ENCODE measurements at places on chromosomes 3 and 15.

- DNase-seq, result no peak
Observed at GRCh38 chr3:48428572-48429316, 1.1 kb downstream of the PLXNB1 start.

- peak; percentile 70 for DNase-seq
Observed at GRCh38 chr3:90091549-90091948, 984.1 kb downstream of the EPHA3 start.

GRCh38 chr3:163891771-163892170 lies 1186.5 kb downstream of the SI start:
- no peak for DNase-seq

DNA sequence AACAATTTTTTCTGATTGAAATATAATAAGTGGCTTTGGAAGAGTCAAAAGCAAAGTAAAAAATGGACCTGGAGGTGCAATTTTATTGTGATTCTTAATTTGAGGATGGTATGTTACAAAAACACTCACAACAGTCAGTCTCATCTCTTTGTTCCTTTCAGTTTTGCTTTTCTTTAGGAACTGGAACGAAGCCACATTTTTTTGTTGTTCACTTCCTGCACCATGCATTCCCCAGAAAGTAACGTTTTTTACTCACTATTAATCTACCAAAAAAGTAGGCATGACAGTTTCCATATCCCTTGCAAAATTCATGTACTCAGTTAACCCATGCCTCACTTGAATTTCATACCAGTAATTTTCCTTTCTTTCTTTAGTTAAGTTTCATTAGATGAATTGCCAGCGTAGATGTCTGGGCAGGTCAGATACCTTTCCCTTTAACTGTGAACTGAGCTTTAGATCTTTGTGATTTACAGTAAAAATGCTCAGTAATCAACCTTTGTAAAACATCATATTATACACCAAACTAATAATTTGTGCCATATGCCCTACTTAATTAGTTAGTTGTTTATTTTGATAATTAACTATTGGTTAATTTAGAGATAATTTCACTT lies 384.3 kb downstream of the ROBO1 start:
- DNase-seq, result no peak

DNA sequence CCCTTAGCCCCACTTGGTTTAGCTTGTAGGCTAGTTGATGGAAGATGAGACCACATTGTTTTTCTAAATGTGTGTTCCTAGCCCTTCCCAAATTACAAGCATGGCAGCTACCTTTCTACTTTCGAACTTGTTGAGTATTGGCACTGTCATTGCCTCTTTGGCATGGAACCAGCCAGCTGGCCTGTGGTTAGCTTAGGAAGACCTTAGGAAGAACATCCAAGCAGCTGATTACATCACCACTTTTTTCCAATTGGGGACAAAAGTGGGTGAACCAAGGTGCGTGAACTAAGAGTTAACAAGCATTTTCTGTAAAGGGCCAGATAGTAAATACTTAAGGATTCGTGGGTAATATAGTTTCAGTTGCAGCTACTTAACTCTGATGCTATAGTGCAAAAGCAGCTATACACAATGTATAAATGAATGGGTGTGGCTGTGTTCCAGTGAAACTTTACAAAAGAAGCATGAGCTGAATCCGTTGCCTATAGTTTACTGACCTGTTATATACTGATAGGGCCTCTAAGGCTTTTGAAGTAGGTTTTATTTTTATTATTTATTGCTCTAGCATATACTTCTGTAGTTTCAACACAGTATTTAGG lies 8.5 kb downstream of the KLHL18 start:
- DNase-seq, result no peak

- DNase-seq, result no peak
Observed at GRCh38 chr15:58962662-58963565, 24.5 kb upstream of the RNF111 start.

GRCh38 chr15:39586387-39587095 lies 5.7 kb downstream of the THBS1 start:
- DNase-seq, result no peak

- no peak for DNase-seq
Observed at GRCh38 chr3:126441256-126441880, 34.3 kb downstream of the ZXDC start.

- DNase-seq, result no peak
Observed at GRCh38 chr3:139052802-139053600, 8.3 kb upstream of the PRR23C start.

DNA sequence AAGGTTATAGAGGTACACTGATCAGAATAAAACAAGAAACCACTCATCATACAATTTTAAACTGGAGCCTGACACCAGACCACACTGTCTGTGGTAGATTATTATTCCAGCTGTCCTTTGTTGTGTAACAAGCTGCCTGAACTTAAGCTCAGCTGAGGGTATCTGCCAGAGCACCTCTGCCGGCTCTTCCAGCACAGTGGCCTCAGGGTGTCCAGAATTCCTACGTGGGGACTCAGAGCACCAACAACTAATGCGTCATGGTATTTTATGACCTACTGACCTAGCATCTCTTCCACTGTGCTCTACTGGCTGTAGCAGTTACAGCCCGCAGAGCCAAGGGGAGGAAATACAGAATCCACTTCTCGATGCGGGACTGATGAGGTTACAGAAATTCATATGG lies 15.6 kb upstream of the RAF1 start:
- DNase-seq, result no peak

DNA sequence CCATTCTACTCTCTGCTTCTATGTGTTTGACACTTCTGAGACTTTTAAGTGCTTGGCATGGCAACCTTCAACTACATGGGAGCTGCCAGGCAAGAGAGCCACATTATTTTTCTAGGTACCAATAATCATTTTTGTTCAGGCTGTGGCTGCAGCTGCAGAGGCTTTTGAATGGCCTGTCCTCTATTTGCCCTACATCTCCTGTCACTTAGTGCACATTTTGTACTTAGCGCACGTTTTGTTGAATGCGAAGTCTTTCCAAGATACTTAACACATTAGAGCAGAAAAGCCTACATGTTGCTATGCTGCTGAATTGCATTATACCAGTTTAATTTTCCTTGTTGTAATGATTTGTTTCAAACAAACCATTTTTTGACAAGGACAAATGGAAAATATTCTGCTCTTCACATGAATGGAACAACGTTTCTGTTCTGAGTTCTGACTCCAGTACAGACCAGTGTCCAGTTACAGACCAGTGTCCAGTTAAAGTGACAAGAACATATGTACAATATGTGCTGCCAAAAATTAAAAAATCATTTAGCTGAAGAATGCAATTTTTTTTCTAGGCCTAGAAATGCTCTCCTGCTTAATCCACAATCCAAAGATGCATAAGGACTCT lies 113.9 kb downstream of the ABI3BP start:
- no peak for DNase-seq

- DNase-seq, result no peak
Observed at GRCh38 chr3:129317848-129318247, 39.2 kb downstream of the HMCES start.

GRCh38 chr15:92661956-92662355 lies 6.4 kb upstream of the FAM174B start:
- DNase-seq, result no peak

DNA sequence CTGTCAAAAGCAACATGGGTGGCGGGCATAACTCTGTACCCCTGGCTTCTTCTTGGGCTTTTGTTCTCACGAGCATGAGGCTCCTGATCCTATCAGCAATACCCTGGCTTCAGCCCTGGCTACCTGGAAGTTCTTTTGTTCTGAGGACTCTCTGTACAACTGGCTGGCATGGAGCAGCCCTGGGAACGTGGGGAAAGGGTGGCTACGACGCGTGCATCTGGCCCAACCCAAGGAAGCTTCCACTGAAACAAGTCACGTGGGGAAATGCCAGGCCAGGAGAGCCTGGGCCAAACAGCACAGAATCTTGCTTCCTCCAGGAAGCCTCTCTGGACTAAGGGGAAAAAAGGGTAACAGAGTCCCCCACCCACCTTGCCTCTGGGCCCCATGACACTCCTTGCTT lies 22.7 kb upstream of the ATP2B2 start:
- DNase-seq, result no peak

GRCh38 chr3:43348852-43349574 lies 62.7 kb downstream of the SNRK start:
- no peak for DNase-seq

- DNase-seq, result no peak
Observed at GRCh38 chr15:97989299-97989698, 28.8 kb downstream of the ARRDC4 start.

DNA sequence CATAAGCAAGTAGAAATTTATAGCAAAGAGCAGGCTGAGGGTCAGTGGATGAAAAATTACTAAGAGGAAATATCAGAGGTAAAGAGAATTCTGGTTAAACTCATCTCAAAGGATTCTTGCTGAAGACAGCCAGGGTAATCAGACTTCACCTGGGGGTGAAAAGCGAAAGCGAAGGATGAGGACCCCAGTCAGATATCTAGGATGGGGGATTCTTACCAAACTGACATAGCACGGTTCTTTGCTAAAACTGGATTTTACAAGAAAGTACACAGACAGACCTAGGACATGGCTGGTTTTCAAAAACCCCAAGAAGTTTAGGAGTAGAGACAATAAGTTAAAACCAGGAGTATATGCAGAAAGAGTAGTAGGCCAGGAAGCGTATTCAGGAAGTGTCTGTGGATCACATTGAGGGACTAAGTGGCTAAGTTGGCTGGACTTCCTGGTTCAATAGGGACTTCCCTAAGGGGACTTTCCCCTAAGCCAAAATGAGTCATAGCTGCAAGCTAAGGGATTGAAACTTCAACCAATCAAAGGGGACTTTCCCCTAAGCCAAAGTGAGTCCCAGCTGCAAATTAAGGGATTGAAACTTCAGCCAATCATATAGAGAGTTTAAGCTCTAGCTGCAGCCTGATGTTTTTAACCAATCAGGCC lies 2.4 kb upstream of the CFAP91 start:
- no peak for DNase-seq

- no peak for DNase-seq
Observed at GRCh38 chr15:95930659-95931375, 399.7 kb upstream of the NR2F2 start.

- DNase-seq, result no peak
Observed at GRCh38 chr15:70643783-70644125, 119.6 kb downstream of the UACA start.

DNA sequence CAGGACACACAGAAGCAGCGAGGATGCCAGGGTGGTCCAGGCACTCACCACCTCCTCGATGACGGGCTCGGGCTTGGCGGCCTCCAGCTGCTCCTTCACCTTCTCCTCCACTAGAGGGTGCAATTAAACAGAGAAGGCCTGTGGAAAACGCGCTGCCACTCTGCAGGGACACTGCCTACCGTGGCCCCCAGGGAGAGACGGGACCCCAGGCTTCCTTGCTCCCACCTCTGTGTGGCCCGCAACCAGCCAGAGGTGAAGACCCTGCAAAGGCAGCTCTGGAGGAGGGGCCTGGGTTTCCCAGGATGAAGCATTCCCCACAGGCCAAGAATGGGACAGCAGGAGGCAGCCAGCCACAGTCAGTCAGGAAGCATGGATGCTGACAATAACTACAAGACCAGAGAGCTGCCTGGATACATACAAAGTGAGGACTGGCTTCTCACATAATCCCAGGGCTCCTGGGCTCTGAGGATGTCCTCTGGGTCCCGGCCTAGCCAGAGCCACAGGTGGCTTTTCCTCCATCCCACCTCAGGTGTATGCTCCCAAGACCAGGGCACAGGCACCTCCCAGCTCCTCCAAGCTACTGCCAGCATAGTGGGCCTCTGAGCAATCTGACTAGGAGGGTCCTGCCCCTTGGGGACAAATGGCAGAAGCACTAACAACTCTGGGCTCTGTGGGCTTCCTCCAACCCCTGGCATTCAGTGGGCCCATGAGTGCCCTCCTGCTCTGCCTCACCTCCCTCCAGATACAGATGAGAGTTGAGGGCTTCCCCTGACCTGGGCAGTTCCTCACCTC lies 46.2 kb downstream of the PTH1R start:
- peak; percentile 79 for DNase-seq

DNA sequence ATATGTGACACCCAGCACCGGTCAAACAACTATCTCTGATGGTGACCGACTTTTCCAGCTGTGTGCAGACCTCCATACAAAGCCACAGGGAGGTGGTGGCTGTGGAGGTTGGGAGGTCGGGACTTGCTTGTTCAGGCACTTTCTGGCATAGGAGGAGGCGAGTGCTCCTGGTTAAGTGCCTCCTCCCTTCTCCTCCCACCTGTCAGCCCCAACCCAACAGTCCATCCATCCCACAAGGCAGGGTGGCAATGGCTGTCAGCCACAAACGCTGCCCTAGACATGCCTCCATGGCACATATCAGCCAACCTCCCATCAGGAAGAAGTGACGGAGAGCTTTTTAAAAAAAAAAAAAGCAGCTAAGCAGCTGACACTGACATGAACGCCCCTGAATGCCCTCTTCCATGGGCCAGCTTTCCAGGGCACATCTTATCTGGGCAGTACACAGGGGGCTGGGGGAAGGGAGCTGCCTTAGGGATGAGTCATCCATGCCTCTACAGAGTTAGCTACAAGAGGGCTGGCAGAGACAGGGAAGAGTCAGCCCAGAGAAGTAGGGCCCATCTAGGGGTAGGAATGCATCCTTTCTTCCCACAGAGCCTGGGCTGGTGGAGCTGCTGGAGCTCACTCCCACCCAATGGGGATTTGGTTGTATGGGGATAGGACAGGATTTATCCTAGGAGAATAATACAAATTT lies 41.2 kb downstream of the CCDC12 start:
- no peak for DNase-seq

DNA sequence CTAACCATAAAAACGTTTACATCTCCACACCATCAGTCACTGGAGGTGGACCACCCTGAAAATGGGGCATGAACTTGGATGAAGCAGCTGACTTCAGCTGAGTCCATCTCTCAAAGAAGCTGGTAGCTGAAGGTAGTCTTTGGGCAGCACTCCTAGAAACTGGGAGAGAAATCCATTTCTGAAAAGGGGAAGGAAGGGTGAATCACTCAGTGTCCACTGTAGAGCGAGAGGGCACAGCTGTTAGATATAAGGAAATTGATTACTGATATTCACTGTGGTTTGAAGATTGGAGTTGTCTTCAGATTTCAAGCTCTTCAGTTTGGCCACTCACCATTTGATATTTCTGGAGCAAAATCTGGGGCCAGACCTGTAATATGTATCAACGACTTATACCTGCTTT lies 499.0 kb upstream of the UBE2E2 start:
- DNase-seq, result no peak
